Stimulated activated CD8-positive, alpha-beta memory T cell treated with anti-CD3 and anti-CD28 coated beads, Interleukin-4, amount 100 ng/mL, for 1 hour (primary cell): ENCODE measurements at places on chromosomes 1 and 21.

- no peak for DNase-seq
These were observed at the start of gene SHC1 for GRCh38 chr1:154970631-154971340. SHC1 (minus strand) TSS chr1:154970747; CDS start chr1:154970526, 221 bp downstream.

DNA sequence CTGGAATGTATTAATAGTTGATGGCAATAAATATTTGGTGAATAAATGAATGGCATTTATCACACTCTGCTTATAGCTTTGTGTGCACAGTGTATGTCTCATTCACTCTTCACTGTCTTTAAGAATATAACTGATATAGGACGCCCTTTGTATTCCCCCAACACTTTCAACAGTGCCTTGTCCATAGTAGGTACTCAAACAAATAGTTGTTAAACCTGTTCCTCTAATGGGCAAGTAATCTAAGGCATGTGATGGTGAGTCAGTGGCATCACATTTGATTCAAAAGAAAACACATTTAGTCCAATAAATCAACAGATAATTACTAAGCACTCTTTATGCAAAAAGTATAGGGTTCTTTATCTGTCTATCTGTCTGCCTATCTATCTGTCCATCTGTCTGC, 11.2 kb upstream of the RXRG start:
- DNase-seq, result no peak

DNA sequence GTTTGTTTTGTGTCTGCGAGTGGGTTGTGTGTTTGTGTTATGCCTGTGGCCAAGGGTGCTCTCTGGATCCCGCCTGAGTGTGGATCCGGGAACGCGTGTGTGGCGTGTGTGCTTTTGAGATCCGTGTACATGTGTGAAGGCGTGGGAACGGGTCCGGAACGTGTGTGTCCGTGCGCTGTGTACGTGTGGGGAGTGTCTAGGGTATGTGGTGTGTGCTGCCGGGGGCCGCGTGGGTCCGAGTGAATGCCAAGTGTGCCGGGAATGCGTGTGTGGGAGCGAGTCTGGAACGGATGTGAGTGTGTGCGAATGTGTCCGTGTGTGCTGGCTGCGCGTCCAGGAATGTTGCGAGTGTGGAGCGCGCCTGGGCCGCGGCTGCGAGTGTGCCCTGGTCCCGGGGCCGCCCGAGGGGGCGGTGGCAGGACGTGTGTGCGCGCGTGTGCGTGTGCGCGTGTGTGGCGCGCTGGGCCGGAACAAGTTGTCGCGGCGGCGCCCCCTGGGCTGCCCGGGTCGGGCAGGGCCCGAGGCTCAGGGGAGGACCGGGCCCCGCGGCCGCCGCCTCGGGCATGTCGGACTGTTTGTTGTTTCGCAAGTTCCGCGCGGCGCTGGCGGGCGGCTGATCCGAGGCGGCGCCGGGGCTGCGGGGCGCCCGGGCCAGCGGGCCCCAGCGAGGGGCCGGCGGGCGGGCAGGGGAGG, 953 bp downstream of the PTPRU start:
- no peak for DNase-seq

GRCh38 chr1:16918371-16918770, 3.4 kb upstream of the CROCC start:
- DNase-seq, result no peak

- no peak for DNase-seq
These were observed 214.7 kb upstream of the EDN2 start for GRCh38 chr1:41698916-41699860.

- no peak for DNase-seq
These were observed 553 bp upstream of the NDUFV3 start for GRCh38 chr21:42892582-42892930.

- no peak for DNase-seq
These were observed 1.9 kb downstream of the MANEAL start for GRCh38 chr1:37795340-37796125.
